ENCODE measurements at places on chromosomes 4 and X. TPM values are rescaled to one million over a fixed set of nuclear protein-coding genes. Genes with fewer than 3 reads are reported as not detected.

The RHOXF2B gene
- total RNA-seq: not detected

The SMARCA5 gene
- 69.0 TPM for total RNA-seq

The SHOX gene
- total RNA-seq: not detected

The PCDH10 gene
- 12.5 TPM for total RNA-seq

The USP51 gene
- total RNA-seq: 2.2 TPM

The PAGE2B gene
- not detected for total RNA-seq

The SLC9B2 gene
- total RNA-seq: 16.3 TPM

The YY2 gene
- 2.0 TPM for total RNA-seq

The CCDC110 gene
- 1.2 TPM for total RNA-seq

The FABP2 gene
- total RNA-seq: not detected

The OCIAD2 gene
- total RNA-seq: 76.1 TPM

The QRFPR gene
- total RNA-seq: not detected

The PAGE2 gene
- total RNA-seq: not detected

The NONO gene
- total RNA-seq: 330 TPM
